ENCODE measurements at places on chromosomes 5 and 9.

DNA sequence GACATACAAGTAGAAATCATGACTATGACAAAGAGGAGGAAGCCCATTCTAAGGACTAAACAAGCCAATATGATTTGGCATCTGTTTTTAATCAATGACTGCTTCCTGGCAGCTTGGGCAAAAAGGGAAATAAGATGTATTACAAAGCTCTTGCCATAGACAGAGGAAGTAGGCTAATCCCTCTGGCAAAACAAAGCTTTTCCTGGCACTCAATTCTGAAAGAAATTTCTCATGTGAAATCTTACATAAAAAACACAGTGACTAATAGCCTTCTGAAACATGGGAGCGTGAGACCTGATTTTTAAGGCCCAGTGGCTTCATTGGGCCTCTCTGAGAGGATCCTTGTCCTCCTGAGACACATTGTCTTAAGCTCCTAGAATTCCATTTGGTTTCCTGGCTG, 93.6 kb downstream of the COL23A1 start:
- no peak for DNase-seq

GRCh38 chr9:112750764-112751055, 150 bp downstream of the SNX30 start:
- no peak for DNase-seq

DNA sequence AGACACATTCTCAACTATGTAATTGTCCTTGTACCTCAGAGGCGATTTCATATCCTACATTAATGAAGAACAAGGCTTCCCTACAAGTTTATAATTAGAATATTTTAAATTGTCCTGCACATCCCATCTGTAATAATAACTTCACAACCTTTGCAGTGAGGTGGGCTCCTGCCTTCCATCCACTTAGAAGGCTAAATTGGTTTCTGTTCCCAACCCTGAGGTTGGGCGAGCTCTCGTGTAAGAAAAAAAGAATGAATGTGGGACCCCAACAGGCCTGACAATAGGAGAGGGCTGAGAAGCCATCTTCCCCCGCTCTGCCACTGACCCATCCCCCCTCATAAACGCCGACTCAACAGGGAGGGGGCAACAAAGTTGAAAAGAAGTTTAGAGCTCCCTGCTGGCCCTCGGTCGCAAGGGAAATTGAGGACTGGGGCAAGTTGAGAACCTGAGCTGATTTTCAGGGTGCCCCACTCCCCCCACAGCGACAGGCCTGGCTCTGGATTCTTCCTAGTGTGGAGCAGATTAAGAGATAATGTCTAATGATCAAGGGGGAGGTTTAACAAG, 9.4 kb downstream of the BARHL1 start:
- no peak for DNase-seq

DNA sequence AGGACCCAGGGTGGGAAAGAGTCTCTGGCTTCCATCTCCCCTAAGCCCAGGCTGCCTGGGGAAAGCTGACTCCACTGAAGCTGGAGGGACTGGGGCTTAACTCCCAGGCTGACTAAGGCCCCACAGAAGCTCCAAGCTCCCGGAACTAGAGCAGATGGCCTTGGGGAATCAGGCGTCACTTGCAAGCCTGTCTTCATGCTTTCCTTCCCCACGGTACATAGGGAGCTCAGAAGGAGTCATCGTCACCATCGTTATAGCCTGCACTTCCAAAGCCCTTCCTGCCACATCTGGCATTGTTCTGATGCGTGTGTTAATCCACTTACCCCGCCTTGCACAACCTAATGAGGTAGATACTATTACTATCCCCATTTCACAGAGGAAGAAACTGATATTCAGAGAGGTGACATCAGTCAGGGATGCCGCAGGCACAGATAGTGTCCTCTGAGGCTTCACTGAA, 11.5 kb downstream of the AQP3 start:
- DNase-seq = no peak

DNA sequence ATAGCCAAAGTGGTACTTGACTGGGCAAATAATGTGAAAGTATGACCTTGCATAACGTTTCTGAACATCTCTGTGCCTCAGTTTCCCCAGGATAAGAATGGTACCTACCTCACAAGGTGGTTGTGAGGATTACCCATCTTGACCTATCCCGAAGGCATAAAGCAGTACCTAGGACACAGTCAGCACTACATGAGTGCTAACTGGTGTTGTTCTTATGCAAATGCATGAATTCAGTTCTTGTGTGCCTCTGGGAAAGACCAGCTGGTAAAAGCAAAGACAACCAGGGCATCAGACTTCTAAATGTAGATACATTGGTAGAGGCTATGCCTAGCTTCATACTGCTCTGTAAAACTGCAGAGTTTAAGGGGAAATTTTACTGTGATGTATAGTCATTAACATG, 21.8 kb upstream of the TMEM252 start:
- no peak for DNase-seq

GRCh38 chr5:60473654-60474053, 226.3 kb downstream of the DEPDC1B start:
- no peak for DNase-seq

GRCh38 chr5:129382921-129383672, 77.0 kb upstream of the ADAMTS19 start:
- DNase-seq = no peak

DNA sequence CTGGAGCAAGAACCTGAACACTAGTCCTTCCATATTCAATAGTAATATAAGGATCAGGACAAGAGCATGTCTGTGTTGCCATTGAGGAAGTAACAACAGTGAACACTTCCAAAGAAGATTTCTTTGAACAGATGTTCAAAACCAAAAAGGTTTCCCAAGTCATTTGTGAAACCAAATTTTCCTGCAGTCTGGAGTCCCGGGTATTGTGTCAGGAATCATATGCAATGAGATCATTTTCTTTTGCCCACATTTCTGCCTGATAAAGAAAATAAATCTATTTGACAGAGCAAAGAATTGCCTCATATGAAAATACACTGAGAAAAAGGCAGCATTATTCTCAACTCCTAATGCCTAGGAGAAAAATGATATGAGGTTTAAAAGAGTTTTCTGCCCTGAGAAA, 151.7 kb downstream of the SNX18 start:
- DNase-seq = no peak

DNA sequence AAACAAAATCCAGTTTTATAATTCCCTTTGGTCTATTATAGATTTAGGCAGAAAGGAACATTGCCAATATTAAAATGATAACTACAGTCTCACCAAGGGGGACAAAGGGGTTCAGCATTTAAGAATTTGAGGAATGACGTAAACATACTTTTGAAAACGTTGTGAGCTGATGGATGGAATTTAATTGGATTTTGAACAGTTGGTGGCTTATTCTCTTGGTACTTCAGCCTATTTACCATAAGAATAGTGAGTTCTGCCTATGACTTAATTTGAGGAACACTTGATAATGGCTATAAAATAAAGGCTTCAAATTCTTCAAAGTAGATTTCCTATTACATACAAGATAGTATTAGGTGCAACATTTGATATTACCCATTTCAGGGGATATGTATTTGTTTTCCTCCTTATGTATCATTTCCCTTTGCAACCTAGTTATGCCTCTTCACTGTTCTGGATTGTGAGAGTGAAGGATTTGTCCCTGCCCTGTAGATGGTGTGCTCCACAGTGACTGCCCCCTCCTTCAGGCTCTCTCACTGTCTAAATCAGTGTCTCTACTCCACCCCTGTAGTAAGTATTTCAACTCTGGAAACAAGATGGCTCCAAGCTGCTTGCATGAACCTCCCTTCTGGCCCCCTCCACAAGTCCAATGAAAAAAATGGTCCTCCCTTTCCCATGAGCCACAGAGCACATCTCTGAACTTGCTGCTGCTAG, 225.6 kb downstream of the ARHGEF28 start:
- DNase-seq = no peak
